IMR-90 (cell line): ENCODE measurements at places on chromosomes 11 and 22. TPM values are rescaled to one million over a fixed set of nuclear protein-coding genes. Genes with fewer than 3 reads are reported as not detected.

Gene PRR5
- 7.5 and 8.1 TPM in 2 replicates for total RNA-seq

Gene FAM83F
- not detected in 2 replicates for total RNA-seq

DNA sequence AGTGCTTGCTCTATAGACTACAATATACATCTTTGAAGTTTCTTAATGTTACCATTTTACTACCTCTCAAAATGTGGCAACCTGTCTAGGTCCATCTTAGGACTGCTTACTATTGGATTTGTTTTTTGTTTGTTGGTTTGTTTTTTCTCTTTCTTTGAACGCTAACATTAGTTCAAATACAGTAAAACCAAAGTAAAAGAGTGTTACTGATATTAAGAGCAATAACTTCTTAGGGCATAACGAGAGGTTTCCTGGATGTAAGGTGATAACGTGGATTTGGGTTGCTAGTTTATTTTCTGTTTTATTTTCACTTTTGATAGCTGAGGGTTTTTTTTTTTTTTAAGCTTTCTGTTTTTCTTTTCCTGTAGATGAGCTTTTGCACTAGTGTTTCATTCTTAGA, 43.6 kb downstream of the TMEM135 start:
- no peak for DNase-seq

DNA sequence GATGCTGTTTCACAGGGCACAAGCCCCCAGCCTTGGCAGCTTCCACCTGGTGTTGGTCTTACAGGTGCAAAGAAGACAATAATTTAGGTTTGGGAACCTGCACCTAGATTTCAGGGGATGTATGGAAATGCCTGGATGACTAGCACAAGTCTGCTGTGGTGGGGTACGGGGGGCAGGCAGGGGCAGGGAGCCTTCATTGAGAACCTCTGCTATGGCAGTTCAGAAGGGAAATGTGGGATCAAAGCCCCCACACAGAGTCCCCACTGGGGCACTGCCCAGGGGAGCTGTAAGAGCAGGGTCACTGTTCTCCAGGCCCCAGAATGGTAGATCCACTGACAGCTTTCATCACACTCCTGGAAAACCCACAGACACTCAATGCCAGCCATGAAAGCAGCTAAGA, 686.5 kb downstream of the FAM181B start:
- DNase-seq, result no peak

GRCh38 chr11:65524741-65525545, at the start of gene SCYL1:
SCYL1 (plus strand) TSS chr11:65525083; CDS start chr11:65525154, 71 bp downstream.
- DNase-seq, result peak; percentile 79

Gene OR52A1
- total RNA-seq, result not detected in 2 replicates

DNA sequence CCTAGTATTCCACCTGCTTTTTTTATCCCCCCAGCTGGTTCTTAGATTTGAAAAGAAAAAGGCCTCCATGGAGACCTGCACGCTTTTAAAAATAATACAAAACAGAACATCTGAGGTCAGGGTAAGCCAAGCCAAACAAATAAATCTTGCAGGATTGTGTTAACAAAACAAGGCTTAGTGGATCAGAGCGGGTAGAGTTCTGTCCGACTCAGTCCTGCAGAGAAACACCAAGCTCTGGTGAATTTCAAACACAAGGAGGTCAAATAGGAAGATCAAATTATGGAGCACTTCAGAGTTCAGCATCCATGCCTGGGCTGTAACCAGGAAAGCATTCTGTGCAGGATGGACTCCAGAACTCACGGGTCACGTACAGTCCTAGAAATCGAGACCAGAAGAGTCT, 86.9 kb downstream of the SYN3 start:
- DNase-seq, result no peak

GRCh38 chr11:59773083-59773440, 17.9 kb downstream of the STX3 start:
- no peak for DNase-seq

DNA sequence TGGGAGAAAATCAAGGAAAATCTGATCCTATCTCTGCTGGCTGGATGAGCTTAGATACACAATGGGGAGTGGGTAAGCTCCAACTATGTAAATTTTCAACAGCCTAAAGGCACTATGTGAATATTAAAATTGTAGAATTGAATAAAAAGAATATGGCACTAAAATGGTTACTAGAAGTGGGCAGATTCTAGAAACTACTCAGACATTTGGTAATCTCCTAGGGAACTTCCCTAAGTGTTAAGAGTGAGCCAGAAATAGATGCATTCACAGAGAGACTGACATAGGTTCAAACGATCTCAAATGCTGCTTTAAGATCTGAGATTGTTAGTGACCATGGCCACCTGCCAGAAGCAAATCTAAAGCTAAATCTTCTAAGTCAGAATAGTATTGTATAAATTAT, 4.3 kb upstream of the OR52E1 start:
- no peak for DNase-seq

GRCh38 chr22:22927888-22928665, 40.5 kb downstream of the IGLL5 start:
- DNase-seq, result no peak
